ENCODE measurements at places on chromosomes 3 and 15.
A peak's percentile ranks its signal among the peaks of the same experiment; 100 is the strongest.

GRCh38 chr3:127387119-127387518 is 99.3 kb upstream of the PRR20G start:
- DNase-seq: no peak

GRCh38 chr15:90132437-90132836 is 30.2 kb upstream of the IDH2 start:
- no peak for DNase-seq

GRCh38 chr15:40087068-40087810 is 21.4 kb downstream of the BMF start:
- no peak for DNase-seq

GRCh38 chr15:81071120-81071519 is 63.0 kb upstream of the CFAP161 start:
- no peak for DNase-seq

- no peak for DNase-seq
These were observed 243.0 kb downstream of the CD47 start for GRCh38 chr3:107847791-107848190.

- no peak for DNase-seq
These were observed 50.6 kb downstream of the GADL1 start for GRCh38 chr3:30843877-30844276.

- no peak for DNase-seq
These were observed 24.4 kb downstream of the CRBN start for GRCh38 chr3:3154879-3155610.

- no peak for DNase-seq
These were observed 28.7 kb downstream of the ATRIP start for GRCh38 chr3:48475188-48475587.

DNA sequence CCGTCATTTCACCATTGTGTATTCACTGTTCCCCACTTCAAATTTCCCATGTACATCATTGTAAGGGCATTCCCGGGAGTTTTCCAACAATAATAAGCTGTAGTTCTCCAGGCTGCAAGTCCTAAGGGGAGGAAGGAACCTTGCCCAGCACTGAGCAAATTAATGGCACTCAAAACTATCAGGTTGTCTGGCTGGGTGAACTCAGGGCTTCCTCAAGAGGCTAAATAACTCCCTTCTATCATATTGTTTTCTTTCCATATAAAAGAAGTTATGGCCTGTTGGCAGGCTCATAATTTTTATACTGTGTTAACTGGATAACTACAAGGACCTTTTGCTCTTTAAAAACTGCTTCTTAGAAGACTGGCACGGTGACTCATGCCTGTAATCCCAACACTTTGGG is 71.4 kb downstream of the SEMA6D start:
- no peak for DNase-seq

GRCh38 chr3:76383781-76384180 is 598.4 kb upstream of the ZNF717 start:
- no peak for DNase-seq

DNA sequence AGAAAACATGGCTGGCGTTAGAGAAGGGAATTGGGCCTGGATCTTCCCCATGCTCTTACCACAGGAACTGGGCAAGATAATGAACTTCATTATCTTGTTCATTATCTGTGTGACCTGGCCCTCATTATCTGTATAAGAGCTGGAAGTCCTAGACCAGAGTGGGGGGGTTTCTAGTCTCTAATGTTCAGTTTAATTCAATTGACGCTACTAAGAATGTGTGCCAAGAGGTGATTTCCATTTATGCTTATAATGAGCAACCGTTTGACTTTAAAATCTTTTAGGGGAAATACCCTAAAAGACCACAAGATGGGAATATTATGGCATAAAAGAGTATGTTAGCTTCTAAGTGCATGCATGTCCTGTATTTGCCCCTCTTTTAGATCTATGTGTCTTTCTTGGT is 59.1 kb upstream of the CSTA start:
- no peak for DNase-seq

DNA sequence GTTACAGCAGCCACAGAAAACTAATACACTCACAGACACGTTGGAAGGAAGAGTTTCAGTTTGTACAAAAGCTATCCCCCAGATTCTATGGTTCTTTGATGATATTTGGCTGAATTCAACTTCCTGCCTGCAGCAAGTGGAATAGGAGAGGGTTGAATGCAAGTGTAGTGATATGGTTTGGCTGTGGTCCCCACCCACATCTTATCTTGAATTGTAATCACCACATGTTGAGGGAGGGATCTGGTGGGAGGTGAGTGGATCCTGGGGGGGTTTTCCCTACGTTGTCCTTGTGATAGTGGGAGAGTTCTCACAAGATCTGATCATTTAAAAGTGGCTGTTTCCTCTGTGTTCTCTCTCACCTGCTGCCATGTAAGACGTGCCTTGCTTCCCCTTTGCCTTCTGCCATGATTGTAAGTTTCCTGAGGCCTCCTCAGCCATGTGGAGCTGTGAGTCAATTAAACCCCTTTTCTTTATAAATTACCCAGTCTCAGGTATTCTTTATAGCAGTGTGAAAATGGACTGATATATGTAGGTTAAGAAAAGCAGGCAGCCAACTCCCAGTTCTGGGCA is 29.8 kb downstream of the NMNAT3 start:
- DNase-seq: no peak

GRCh38 chr15:74470631-74471395 is 9.9 kb upstream of the UBL7 start:
- no peak for DNase-seq

- DNase-seq: no peak
These were observed 52.4 kb downstream of the VGLL3 start for GRCh38 chr3:86938416-86939105.

GRCh38 chr3:49199239-49199899 is 28.0 kb downstream of the KLHDC8B start:
- no peak for DNase-seq

- peak; percentile 64 for DNase-seq
These were observed 10.7 kb upstream of the SPTBN5 start for GRCh38 chr15:41904541-41905005.

GRCh38 chr15:22240986-22241385 is 160.7 kb downstream of the OR4M2 start:
- no peak for DNase-seq

All from activated CD4-positive, alpha-beta T cell treated with anti-CD3 and anti-CD28 coated beads, Interleukin-2, amount 50 U/mL, for 4 hours (primary cell).